ENCODE measurements at places on chromosomes 6 and 20.

- no peak for DNase-seq
Measured at GRCh38 chr6:2197177-2197671, 48.2 kb downstream of the GMDS start.

DNA sequence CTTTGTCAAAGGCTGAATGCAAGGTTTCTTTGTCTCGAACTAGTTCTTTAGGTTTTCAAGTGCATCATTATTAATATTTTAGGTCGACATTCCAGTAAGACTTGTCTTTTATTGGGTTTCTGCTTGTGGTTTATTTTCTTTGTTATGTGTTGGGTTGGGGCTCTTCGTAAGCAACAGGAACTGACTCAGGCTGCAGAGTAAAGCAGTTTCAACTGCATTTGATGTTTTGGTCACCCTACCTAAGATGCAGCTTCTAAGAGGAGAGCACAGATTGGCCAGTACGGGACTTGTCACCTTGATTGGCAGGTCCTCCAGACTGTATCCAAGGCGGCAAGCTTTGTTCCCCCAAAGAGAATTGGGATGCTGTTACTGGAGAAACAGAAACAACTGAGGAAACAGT is 149.5 kb upstream of the SULF2 start:
- no peak for DNase-seq

- no peak for DNase-seq
Measured at GRCh38 chr20:15333170-15333569, 995.8 kb upstream of the FLRT3 start.

DNA sequence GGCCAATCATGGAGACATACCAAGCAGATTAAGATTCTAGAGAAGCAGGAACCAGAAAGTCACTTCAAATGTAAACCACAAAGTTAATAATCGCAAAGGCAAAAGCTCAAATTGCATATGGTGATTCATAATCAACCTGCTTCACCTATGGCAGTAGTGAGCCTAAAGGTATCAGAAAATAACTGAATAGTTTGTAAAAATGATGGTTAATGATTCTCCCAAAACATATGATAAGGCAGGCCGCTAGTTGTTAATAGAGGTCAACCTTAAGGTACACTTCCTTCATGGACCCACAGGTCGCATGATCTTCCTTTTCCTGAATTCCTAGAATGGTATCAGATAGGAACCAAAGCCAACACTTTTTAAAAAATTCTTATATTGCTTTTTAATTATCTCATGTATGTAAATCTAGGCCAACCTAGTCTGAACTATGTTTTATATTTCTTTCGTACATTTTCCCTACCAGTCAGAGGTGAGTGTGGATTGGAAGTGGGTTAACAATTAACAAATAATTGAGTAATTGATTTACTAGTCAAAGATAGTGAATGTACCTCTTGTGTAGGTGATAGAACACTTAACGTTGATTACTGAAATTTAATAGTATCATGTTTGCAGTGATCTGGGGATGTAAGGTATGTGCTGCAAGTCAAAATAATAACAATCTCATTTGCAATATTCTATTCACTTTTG is 16.4 kb downstream of the TAAR2 start:
- no peak for DNase-seq

DNA sequence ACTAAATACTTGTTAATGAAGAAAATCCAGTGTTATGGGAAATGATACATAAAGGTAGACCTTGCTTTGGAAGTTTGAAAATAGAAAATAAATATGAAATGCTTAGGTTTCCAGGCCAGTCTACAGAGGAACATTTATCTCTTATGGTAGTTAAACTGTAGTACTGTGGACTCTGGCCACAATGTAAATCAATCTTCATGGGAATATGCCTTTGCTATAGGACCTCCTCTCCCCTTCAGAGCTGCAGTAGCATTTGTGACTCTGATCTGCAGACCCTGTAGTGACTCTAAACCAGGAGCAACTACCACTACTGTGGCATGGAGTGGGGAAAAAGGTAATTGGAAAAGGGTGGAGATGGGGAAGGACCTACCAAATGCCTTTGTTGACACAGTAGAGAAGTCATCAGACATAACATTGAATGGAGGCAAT is 4.5 kb downstream of the HSPA1A start:
- DNase-seq, result no peak

DNA sequence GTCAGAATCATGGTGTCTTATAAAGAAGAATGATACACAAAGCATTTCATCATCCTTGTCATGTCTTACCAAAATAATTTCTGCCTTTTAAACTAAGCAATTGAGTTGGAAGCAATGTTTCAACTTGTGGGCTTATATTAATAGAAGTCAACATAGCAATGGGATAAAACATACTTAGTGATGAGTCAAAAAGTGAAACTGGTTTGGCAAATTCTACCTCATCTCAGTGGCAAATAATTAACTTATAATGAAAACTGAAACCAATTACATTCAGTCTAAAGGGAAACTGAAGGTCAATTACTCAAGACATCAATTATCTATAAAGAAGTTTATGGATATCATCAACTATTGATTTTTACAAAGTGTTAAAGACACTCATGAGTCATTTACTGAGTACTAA is 463.8 kb downstream of the BMP2 start:
- no peak for DNase-seq

GRCh38 chr20:10249048-10249770 is 30.6 kb downstream of the SNAP25 start:
- no peak for DNase-seq

DNA sequence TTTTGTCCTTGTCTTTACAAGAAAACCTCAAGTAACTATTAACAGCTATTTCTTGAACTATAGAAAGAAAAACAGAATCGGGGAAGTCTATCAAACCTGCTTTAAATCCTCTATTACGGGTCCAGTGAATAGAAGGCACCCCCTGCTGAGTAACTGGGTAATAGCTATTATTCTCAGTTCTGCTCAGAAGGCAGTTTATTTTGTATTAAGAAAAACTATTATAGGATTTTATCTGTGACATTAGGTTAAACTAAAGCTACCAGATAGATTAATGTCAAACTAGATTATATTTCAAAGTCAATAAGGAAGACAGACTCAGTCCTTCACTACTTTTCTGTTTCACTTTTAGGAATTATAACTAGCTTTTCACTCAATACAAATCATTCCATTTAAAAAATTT is 93.7 kb downstream of the DST start:
- no peak for DNase-seq
